ENCODE measurements at places on chromosomes 11 and 22. TPM values are rescaled to one million over a fixed set of nuclear protein-coding genes. Genes with fewer than 3 reads are reported as not detected.

- H3K27me3 ChIP-seq: peaks cover 71% of the 10 kb centered on the region
- no peaks in the 10 kb centered on the region for H3K4me1 ChIP-seq
- no peaks in the 10 kb centered on the region for H3K36me3 ChIP-seq
- no peak overlapping the region for H3K4me3 ChIP-seq
Observed at GRCh38 chr11:132244846-132245245, 874.4 kb downstream of the NTM start.

- no peaks in the 10 kb centered on the region for H3K27me3 ChIP-seq
- no peaks in the 10 kb centered on the region for H3K4me1 ChIP-seq
- no peak overlapping the region for H3K4me3 ChIP-seq
- DNase-seq: no peak
- no peaks in the 10 kb centered on the region for H3K36me3 ChIP-seq
- H3K27ac ChIP-seq: no peak overlapping the region
Observed at GRCh38 chr22:43213962-43214361, 27.0 kb upstream of the TTLL12 start.

- H3K4me1 ChIP-seq: peaks cover 4% of the 10 kb centered on the region
- H3K36me3 ChIP-seq: no peaks in the 10 kb centered on the region
- DNase-seq: peak; percentile 22
- H3K4me3 ChIP-seq: no peak overlapping the region
Observed at GRCh38 chr11:93857413-93858120, 7.1 kb upstream of the VSTM5 start.

GRCh38 chr11:134181707-134182106 is 42.1 kb downstream of the NCAPD3 start:
- H3K27ac ChIP-seq: no peak overlapping the region
- no peak for DNase-seq
- peaks cover 60% of the 10 kb centered on the region for H3K36me3 ChIP-seq
- H3K4me3 ChIP-seq: no peak overlapping the region
- no peaks in the 10 kb centered on the region for H3K27me3 ChIP-seq

DNA sequence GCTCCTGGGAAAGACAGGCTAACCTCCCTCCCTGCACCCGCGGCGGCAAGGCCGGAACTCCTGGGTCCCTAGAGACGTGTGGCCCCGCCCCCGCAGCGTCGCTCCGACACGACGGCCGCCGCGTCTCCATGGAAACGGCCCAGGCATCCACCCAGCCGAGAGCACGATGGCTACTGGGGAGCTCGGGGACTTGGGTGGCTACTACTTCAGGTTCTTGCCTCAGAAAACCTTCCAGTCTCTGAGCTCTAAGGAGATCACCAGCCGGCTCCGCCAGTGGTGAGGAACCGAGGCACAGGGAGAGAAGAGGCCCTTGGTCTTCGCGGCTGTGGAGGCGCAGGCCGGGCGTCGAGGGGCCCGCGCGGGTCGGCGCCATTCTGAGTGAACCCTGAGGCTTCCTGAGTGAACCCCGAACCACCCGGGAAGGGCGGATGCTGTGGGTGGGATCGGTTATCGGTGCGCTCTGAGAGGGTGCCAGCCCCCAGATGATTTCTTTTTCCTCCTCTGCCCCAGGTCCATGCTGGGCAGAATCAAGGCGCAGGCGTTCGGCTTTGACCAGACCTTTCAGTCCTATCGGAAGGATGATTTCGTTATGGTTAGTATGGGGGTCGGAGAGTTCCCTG is at the start of gene CFAP300:
Gene CFAP300, plus strand, starts transcription at position 133 of the 620 bp plus-strand sequence. Its CDS starts 34 bp downstream, at position 167.
- H3K4me1 ChIP-seq: no peaks in the 10 kb centered on the region
- DNase-seq: peak; percentile 77
- peak within 1 kb of the TSS; percentile 78 for H3K4me3 ChIP-seq
- no peaks in the 10 kb centered on the region for H3K27me3 ChIP-seq
- H3K27ac ChIP-seq: no peak within 1 kb of the TSS
- no peaks in the 10 kb centered on the region for H3K36me3 ChIP-seq

DNA sequence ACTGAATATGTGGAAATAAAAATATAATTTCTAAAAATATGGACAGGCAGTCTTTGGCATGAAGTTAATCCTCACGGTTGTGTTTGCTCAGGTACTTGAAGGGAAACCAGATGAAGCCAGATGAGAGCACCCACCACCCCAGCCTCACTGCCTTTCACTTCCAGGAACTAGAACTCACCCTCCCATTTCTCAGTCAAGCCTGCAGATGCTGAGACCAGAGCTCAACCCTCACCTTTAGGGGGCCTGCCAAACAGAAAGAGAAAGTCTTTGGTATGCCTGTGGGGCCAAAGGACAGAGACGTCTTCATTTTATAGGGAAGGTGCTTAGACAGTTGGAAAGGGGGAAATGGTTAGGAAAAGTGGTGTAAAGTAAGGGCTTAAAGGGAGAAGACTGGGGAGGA is 252.8 kb upstream of the PLET1 start:
- no peak for DNase-seq
- no peaks in the 10 kb centered on the region for H3K4me1 ChIP-seq
- H3K27me3 ChIP-seq: peaks cover 18% of the 10 kb centered on the region

GRCh38 chr11:90135016-90135415 is 553 bp downstream of the NAALAD2 start:
- peak overlapping the region; percentile 50 for H3K4me3 ChIP-seq
- no peak for DNase-seq
- H3K27ac ChIP-seq: no peak overlapping the region
- H3K36me3 ChIP-seq: no peaks in the 10 kb centered on the region
- no peaks in the 10 kb centered on the region for H3K4me1 ChIP-seq

GRCh38 chr11:20362481-20362880 is 1.0 kb upstream of the HTATIP2 start:
- no peaks in the 10 kb centered on the region for H3K27me3 ChIP-seq
- no peak overlapping the region for H3K27ac ChIP-seq

DNA sequence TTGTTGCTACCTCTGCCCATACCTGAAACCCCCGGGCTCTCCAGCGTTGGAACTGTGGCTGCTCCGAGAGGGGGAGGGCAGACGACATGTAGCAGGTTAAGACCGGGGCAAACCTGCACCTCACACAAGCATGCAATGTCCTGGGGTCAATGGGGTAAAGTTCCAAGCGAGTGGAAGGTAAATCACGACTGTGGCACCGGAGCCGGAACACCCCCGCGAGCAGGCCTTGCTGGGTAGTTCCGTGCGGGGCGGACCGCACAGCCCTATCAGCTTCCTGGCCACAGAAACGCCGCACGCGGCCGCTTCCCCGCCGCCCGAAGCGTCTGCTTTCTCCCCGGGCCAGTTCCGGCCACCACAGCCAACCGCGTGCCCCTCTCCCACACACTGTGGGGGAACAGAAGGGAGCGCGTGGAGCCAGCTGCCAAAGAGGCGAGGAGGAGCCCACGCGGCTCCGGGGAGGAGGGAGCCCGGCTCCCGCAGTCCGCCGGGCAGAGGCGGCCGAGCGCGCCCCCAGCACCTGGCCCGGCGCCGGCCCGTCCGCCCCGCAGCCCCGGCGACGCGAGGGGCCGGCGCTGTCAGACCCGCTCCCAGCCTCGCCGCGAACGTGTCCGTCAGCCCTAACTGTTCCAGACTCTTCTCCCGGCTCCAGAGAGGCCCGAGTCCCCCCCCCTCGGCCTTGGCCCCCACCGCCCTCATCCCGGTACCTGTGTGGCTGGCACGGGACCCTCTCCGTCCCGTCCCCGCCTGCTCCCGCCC is 1.6 kb downstream of the SPTBN2 start:
- H3K4me1 ChIP-seq: peaks cover 44% of the 10 kb centered on the region
- no peaks in the 10 kb centered on the region for H3K36me3 ChIP-seq
- peak overlapping the region; percentile 77 for H3K4me3 ChIP-seq
- H3K27ac ChIP-seq: peak overlapping the region; percentile 27

DNA sequence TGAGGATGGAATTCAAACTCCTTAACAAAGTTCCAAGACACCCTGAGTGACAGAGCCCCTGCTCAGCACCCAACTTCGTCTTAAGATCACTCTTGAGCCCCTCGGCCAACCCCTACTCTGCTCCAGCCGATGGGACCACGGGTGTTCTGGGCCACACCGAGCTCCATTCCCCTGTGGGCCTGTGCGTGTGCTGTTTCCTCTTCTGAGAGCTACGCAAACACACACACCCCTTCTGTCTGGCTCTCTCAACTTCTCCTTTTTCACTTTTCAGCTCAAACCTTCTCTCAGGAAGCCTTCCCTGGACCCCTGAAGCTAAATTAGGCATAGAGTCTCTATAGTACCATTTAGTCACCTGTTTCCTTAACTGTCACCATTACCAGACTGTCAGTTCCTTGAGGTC is 37.5 kb upstream of the NNMT start:
- no peak for DNase-seq
- no peak overlapping the region for H3K4me3 ChIP-seq
- no peaks in the 10 kb centered on the region for H3K36me3 ChIP-seq
- no peak overlapping the region for H3K27ac ChIP-seq
- peaks cover 59% of the 10 kb centered on the region for H3K27me3 ChIP-seq

- no peak overlapping the region for H3K27ac ChIP-seq
- H3K36me3 ChIP-seq: peaks cover 18% of the 10 kb centered on the region
- H3K4me1 ChIP-seq: no peaks in the 10 kb centered on the region
- H3K27me3 ChIP-seq: no peaks in the 10 kb centered on the region
- no peak for DNase-seq
- H3K4me3 ChIP-seq: no peak overlapping the region
Observed at GRCh38 chr11:69311767-69312385, 17.9 kb downstream of the MYEOV start.

DNA sequence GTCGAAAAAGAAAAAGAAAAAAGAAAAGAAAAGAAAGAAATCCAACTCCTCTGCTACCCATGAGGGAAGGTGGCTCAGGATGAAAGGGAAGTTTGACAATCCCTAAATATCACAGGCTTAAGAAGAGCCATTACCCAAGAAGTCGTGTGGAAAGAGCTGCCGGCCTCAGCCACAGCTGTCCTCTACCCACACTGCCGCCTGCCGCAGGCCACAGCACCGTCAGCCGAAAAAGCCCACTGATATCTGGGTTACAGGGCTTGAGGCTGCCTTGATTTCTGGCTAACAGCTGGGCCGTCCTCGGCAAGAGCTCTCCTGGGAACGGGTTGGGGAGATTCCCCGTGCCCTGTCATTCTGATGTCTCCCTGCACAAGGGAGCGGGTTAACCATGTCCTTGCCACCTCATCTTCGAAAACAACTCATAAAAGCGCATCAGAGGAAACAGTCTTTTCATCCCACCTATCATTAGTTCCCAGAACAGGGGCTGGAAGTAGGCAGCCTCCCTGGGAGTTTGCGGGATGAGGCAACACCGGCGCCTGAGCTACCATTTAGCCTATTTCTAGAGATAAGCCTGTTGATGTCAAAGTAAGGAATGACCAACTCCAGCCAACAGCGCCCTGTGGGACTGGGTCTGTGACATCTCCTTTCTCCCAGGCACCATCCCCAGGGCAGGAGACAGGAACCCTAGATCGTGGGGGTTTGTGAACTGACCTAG is 21.8 kb upstream of the SNX32 start:
- no peaks in the 10 kb centered on the region for H3K4me1 ChIP-seq
- no peaks in the 10 kb centered on the region for H3K36me3 ChIP-seq
- DNase-seq: no peak
- H3K27me3 ChIP-seq: no peaks in the 10 kb centered on the region
- H3K27ac ChIP-seq: no peak overlapping the region
- H3K4me3 ChIP-seq: no peak overlapping the region

- H3K4me3 ChIP-seq: no peak overlapping the region
- H3K27ac ChIP-seq: no peak overlapping the region
- H3K27me3 ChIP-seq: no peaks in the 10 kb centered on the region
- DNase-seq: no peak
Observed at GRCh38 chr11:71204294-71204693, 48.1 kb downstream of the SHANK2 start.

GRCh38 chr11:62181097-62181496 is 8.9 kb upstream of the SCGB1D1 start:
- H3K4me1 ChIP-seq: no peaks in the 10 kb centered on the region
- DNase-seq: no peak
- no peaks in the 10 kb centered on the region for H3K36me3 ChIP-seq

DNA sequence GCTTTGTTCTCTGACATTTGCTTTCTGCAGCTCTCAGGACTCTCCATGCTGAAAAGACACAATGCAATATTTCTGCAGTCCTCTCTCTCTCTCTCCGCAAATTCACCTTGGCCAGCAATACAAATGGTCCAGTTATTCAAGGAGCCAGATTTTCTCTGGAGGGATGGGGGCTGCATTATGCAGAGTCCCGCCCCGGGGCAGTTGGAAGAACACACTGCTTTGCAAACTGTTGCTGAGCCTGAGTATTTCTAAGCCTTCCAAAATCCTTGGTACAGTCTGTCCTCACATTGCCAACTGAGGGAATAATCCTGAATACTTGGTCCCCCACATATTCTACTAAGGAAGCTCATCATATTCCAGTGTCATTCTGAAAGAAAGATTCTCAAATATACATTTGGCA is 94.3 kb upstream of the ZC3H12C start:
- H3K27ac ChIP-seq: peak overlapping the region; percentile 86
- no peaks in the 10 kb centered on the region for H3K27me3 ChIP-seq
- H3K4me3 ChIP-seq: no peak overlapping the region
- DNase-seq: no peak
- H3K4me1 ChIP-seq: peaks cover 39% of the 10 kb centered on the region
- no peaks in the 10 kb centered on the region for H3K36me3 ChIP-seq

GRCh38 chr11:1381793-1382425 is 7.8 kb upstream of the BRSK2 start:
- H3K27ac ChIP-seq: no peak overlapping the region
- H3K4me1 ChIP-seq: no peaks in the 10 kb centered on the region
- H3K27me3 ChIP-seq: no peaks in the 10 kb centered on the region
- no peak overlapping the region for H3K4me3 ChIP-seq
- DNase-seq: no peak

- H3K4me3 ChIP-seq: peak overlapping the region; percentile 87
- peaks cover 11% of the 10 kb centered on the region for H3K4me1 ChIP-seq
- H3K27me3 ChIP-seq: no peaks in the 10 kb centered on the region
- peak overlapping the region; percentile 85 for H3K27ac ChIP-seq
- no peak for DNase-seq
Observed at GRCh38 chr11:2398664-2399355, 1.7 kb upstream of the TSSC4 start.

GRCh38 chr11:8028766-8029165 is 41.6 kb downstream of the EIF3F start:
- H3K36me3 ChIP-seq: no peaks in the 10 kb centered on the region
- DNase-seq: no peak
- no peaks in the 10 kb centered on the region for H3K4me1 ChIP-seq
- no peak overlapping the region for H3K27ac ChIP-seq

- DNase-seq: no peak
- H3K27ac ChIP-seq: no peak overlapping the region
- H3K27me3 ChIP-seq: peaks cover 23% of the 10 kb centered on the region
- no peaks in the 10 kb centered on the region for H3K4me1 ChIP-seq
- no peaks in the 10 kb centered on the region for H3K36me3 ChIP-seq
Observed at GRCh38 chr11:43250309-43250708, 61.5 kb upstream of the API5 start.

Gene CCDC188
- not detected for total RNA-seq

Gene SLC15A3
- not detected for total RNA-seq

Gene TTC36
- 6.2 TPM for total RNA-seq

Gene DCDC1
- total RNA-seq: not detected

Gene GLB1L2
- 0.62 TPM for total RNA-seq

Gene BRSK2
- 2.8 TPM for total RNA-seq

Gene OR5A2
- total RNA-seq: not detected

Gene OR10A2
- not detected for total RNA-seq

Gene C11orf97
- total RNA-seq: not detected

Gene ZNF280B
- 1.7 TPM for total RNA-seq

Gene SHISAL1
- total RNA-seq: 2.2 TPM

Gene HBG2
- not detected for total RNA-seq

Gene KCNQ1OT1
- total RNA-seq: 1.5 TPM

Gene MS4A1
- not detected for total RNA-seq

Gene SCARF2
- 5.4 TPM for total RNA-seq

Data from PC-3 (cell line).